ENCODE measurements at places on chromosomes 2 and 18.
A peak's percentile ranks its signal among the peaks of the same experiment; 100 is the strongest.

DNA sequence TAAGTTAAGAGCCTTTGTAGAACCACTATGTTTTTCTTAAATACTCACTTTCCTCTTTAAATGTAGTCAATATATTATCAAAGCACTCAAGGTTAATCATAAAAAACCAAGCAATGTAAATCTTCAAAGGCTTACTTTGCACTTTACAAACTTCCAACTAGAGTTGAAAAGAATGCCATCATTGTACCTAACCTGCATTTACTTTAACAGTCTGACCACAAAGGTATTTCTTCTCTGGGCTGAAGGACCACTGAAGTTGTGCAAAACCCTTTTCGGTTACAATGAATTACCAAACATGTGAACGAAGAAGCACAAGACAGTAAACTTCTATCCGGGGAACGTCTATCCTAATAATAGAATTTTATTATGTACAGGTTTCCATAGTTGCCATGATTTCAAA lies 3.0 kb downstream of the HNRNPLL start:
- no peak for DNase-seq

DNA sequence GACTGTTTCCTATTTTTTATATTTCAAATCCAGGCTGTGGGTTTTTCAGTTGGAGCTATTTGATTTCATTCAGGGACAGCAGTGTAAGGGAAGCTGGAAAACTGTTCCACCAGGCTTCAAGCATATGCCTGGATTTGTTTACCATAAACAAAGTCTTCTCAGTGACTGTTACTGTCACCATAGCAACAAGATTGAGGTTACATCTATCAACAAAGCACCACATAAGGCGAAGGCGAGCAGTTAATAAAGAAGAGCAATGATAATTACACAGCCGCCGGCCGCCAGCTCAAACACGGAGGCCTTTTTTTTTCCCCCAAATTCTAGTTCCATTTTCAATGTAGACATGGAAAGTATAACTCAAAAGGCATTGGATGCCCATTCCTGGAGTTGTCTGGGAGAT lies 553.7 kb upstream of the SYT4 start:
- DNase-seq, result no peak

DNA sequence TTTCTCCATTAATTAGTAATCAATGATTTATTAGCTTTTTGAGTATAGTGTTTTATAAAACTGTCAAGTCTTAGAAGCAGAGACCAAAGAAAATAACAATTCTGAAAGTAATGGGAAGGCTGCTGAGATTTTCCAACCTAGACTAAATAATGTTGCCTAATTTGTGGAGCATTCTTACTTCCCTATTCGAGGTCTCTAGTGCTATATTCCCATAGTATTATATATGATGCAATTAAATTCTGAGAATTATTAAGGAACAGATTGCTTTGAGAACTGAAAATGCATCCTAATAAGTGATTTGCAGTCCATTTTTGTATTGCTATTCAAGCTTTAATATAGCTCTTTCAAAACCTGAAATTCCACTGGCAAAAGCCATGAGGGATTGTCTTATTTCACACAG lies 27.7 kb upstream of the DOCK10 start:
- DNase-seq, result no peak

GRCh38 chr2:226487573-226487972 lies 312.0 kb downstream of the IRS1 start:
- DNase-seq, result no peak

DNA sequence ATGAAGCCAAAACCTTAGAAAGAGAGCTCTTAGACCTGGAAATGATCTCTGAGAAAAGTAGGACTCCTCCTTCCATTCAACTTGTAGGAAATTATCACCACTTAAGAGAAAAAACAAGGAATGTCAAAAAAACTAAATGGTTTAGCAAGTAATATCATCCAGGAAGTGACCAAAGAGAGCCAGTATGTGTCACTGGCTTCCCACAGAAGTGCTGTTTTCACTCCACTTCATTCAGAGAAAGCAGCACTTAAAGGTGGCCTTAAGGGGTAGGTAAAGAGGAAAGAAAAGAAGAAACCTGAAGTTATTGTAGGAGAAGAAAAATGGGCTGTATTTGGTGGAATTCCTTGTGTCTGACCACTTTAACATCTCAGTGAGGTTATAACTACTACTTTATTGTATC lies 414.4 kb upstream of the ETAA1 start:
- no peak for DNase-seq

- no peak for DNase-seq
Observed at GRCh38 chr2:2306878-2307277, 24.2 kb downstream of the MYT1L start.

GRCh38 chr2:115194623-115195022 lies 752.2 kb downstream of the DPP10 start:
- DNase-seq, result no peak

- no peak for DNase-seq
Observed at GRCh38 chr18:40673150-40673549, 1281.9 kb upstream of the PIK3C3 start.

- peak; percentile 19 for DNase-seq
Observed at GRCh38 chr2:95058466-95058988, 33.0 kb downstream of the MAL start.

- peak; percentile 53 for DNase-seq
Observed at GRCh38 chr2:208064220-208064961, 39.1 kb upstream of the PLEKHM3 start.

DNA sequence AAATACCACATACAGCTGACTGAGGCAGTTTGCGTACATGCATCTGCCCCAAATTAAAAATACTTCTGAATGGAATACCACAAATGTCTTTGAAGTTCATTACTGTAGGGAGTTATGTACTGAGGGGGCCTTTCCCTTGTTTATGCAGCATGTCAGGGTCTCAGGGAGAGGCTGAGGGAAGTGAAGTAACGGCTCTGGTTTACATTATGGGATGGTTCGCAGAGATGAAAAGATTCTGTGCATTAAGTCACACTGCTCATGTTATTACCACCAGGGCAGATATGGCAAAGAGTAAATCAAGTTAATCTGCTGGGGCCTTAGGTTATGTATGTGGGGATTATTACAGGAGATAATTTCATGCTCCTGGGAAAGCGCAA lies 385.9 kb upstream of the RND3 start:
- DNase-seq, result no peak

- DNase-seq, result no peak
Observed at GRCh38 chr2:219980638-219981037, 353.2 kb downstream of the SLC4A3 start.

- DNase-seq, result no peak
Observed at GRCh38 chr18:3798032-3798431, 348.1 kb downstream of the TGIF1 start.

DNA sequence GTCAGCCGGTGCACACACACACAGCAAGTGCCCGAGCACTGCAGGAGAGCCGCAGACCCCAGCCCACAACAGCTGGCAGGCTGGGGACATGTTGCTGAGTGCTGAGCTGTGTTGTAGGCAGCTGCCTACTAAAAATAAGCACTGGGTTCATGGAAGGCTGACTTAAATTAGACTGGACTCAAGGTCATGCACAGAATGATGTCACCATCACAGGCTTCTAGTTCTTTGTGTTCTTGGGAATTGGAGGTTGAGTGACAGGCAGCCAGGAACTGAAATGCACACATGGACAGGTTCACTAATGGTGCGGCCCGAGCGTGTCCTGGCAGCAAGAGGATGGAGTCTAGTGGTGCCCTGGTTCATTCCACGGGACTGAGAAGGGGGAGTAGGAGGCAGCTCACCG lies 71.3 kb downstream of the VWA3B start:
- DNase-seq, result no peak

- DNase-seq, result no peak
Observed at GRCh38 chr18:34511879-34512278, 198.2 kb upstream of the DTNA start.
